NCI-H146 (cell line): ENCODE measurements at places on chromosomes 1 and 21.

GRCh38 chr21:33780631-33781030, 135.0 kb downstream of the ATP5PO start:
- DNase-seq, result no peak

DNA sequence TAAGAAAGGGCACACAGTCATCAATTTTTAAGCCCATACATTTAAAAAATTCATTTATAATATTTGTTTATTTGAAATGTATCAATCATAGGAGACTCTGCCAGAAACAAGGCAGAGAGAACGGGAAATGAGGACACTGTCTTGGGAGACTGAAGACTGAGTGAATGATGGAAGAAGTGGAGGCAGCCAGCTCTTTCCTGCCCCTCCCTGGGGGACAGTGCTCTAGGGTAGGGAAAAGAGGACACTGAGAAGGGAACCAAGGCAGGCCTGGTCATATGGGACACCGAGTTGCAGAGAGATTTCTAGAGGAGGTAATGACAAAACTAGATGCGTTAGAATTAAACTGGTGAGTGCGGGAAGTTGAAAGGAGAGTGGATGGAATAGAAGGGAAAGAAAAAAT, 31.6 kb downstream of the EEIG2 start:
- DNase-seq, result no peak

GRCh38 chr1:201850053-201850397, 21.1 kb downstream of the IPO9 start:
- no peak for DNase-seq

DNA sequence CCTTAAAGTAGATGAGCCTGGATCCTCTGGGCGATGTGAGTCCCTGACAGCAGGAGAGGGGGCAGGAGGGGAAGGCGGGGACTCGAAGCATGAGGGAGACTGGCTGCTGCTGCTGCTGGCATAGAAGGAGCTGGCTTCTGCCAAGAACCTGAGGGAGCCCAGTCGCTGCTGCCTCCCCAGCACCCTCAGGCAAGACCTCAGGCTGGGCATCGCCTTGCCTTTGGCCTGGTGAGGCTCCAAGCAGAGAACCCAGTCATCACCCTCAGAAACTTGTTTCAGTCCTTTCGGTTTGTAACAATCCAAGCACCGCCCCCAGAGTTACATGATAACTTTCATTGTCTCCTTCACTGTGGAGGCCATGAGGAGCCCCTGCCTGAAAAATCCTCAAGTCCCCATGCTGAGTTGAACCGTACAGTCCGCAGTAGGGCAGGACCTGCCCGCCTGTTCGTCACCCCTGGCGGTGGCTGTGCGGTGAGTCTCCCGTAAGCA, 38.8 kb downstream of the POFUT2 start:
- no peak for DNase-seq

GRCh38 chr1:204368996-204369726, 9.4 kb upstream of the PLEKHA6 start:
- no peak for DNase-seq

GRCh38 chr1:86596741-86597290, 49.9 kb downstream of the CLCA4 start:
- no peak for DNase-seq

- no peak for DNase-seq
Measured at GRCh38 chr21:26445440-26445839, 127.6 kb downstream of the CYYR1 start.

GRCh38 chr1:203425663-203425975, 50.0 kb upstream of the PRELP start:
- DNase-seq, result no peak

DNA sequence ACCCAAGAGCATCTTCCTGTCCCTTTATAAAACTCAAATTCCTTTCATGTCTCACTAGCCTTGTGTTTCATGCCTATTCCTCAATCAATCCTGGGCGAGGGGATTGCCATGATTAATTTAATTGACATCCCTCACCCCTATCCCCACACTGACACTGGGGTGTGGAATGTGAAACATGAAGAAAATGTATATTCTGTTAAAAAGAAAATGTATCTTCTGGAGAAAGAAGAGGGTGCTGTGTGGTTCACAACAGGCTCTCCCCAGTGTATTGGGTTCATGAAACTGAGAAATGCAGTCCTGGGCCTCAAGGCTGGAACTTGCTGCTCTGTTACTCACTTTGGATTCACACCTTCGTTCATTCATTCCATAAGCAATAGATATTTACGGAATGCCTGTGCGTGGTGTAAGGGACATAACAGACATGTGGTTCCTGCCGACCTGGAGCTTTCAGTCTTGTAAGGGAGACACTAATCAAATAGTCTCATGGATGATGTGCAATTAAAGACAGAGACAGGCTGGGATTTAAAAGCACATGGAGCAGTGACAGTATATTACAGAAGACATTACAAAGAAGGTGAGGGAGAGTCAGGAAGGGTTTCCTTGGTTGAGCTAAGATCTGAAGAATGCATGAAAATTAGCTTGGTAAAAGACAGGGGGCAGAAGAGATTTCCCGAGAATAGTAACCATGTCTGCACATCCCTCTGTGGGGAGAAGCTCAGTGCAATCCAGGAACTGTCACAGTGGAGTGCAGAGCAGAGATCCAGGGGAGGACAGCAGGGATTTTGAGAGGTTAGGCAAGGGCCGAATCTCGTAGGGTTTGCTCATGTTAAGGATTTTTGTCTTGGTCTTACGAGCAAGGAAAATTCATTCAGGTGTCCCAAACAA, 32.1 kb downstream of the SERTAD4 start:
- DNase-seq, result no peak
